ENCODE measurements at places on chromosomes 7 and 10.

- no peak for DNase-seq
Measured at GRCh38 chr7:140080919-140081318, 18.2 kb upstream of the PARP12 start.

DNA sequence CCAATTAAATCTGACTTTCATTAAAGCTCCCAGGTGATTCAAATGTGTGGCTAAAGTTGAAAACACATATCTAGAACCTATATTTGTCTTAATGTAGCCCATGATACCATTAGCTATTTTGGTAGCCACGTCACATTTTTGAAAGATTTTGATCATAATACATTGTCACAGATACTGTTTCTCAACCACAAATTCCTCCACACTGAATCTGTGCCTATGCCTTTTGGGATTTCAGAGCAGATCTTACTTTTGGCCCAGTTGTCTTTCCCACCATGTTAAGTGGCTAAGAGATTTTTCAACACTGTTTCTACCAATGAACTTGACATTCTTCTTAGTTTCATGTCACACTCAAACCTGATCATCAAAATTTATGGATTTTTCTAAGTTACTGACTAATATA lies 47.4 kb downstream of the CH25H start:
- no peak for DNase-seq

- no peak for DNase-seq
Measured at GRCh38 chr7:17485368-17485767, 186.9 kb downstream of the AHR start.

- no peak for DNase-seq
Measured at GRCh38 chr10:132606031-132606491, 68.5 kb downstream of the INPP5A start.

DNA sequence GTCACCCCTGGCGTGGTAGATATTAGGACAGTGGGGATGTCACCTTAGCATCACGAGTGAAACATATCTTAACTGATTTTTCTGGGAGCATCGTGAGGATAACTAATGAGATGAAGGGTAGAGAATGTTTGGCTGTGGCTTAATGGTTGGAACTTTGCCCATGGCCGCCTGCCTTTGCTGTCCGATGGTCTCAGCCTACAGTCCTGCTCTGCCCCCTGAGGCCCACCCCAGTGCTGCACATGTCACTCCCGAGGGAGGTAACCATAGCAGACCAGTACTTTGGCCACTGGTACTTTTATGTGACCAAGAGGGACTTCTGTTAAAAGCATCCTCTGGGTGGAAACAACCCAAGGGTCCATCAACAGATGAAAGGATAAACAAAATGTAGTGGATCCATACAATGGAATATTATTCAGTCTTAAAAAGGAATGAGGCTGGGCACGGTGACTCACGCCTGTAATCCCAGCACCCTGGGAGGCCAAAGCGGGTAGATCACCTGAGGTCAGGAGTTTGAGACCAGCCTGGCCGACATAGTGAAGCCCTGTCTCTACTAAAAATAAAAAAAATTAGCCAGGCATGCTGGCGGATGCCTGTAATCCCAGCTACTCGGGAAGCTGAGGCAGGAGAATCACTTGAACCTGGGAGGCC lies 58.4 kb downstream of the TACR2 start:
- no peak for DNase-seq

DNA sequence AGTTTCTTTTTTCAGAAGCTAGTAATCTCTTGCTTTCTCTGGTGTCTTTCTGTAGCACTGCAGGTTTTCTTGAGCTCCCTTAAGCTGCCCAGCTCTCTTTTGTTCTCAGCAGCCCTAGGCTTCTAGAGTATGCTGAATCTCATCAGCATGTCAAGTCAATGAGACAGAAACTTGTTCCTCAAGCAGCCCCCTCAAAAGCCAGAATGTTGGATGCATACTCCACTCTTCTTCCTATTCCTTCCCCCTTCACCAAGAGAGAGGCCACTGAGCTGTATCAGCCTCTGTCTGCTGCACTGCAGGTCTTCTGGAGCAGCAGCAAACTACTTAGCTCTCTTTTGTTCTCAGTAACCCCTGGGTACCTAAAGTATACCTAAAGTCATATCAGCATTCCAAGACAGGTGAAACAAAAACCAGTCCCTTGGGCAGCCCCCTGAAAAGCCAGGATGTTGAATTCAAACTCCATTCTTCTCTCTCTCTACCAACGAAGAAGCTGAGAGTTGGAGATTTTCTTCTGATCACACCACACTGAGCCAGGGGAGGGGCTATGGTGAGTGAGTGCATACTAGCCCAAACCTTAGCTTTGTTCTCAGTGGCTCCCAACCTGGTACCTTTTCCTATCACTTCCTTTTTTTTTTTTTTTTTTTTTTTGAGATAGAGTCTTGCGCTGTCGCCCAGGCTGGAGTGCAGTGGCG lies 73.3 kb upstream of the WAC start:
- no peak for DNase-seq

GRCh38 chr10:29346296-29347001 lies 57.6 kb downstream of the LYZL1 start:
- no peak for DNase-seq

DNA sequence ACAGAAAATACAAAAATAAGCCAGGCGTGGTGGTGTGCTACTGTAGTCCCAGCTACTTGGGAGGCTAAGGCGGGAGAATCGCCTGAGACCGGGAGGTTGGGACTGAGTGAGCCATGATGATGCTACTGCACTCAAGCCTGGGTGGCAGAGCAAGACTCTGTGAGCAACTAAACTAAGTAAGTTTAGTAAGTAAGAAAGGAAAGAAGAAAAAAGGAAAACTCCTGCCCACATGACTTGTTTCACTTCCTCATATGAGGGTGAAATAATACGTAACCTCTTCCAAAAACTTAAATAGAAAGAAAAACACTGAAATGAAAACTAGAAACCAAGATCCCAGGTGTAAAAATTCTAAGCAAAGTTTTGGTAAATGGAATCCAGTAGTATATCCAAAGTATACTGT lies 79.6 kb downstream of the LARP4B start:
- peak; percentile 24 for DNase-seq

GRCh38 chr7:117143580-117143979 lies 179.3 kb downstream of the WNT2 start:
- DNase-seq = no peak

- DNase-seq = no peak
Measured at GRCh38 chr10:7475046-7475911, 64.4 kb upstream of the SFMBT2 start.

GRCh38 chr10:47041396-47042198 lies 130.4 kb downstream of the PTPN20 start:
- DNase-seq = no peak

DNA sequence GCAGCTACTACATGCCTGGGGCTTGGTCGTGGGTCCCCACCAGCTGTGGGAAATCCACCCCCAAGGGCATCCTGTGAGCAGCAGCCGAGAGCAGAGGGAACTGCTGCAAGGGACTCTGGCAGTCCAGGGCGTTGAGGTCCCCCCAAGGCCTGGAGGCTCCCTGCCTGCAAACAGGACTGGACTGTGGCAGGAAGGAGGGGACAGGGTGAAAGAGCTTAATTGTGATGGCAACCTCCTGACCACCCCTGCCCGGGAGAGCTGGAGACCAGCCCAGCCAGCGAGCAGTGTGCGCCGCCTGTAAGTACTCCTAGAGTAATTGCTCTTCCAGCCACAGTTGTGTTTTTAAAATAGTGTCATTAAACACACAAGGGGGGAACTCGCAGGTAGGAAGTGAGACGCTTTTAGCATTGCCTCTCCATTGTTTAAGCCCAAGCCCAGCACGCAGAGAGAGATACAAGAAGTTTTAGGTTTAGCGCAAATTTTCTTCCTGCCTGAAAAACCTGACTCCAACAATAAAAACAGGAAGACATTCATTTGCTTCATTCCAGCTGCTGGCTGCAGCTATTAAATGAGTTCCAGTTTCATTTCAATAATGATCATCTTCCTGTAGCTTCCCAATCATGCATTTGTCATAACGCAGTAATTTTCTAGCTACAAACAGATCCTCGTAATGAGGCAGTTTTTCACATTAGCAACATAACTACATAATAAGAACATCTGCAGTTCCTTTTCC lies 111.1 kb downstream of the EBF3 start:
- no peak for DNase-seq

DNA sequence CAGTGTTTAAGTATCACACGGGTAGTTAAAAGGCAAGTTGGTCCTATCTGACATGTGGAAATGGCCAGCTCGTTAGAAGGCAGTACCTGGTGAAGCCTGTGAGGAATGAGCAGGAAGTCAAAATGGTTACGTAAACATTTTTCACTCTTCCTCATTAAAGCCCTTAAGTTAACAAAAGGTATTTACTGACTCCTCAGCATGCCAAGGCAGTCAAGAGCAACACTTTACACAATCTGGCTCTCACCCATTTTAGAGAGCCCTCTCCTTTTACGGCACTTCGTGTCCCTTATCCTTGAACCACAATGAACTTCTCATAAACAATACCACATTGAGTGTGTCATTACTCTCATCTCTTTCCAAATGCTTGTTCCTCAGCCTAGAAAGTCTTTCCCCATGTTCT lies 11.0 kb upstream of the RSBN1L start:
- DNase-seq = no peak

- no peak for DNase-seq
Measured at GRCh38 chr7:88329532-88330463, 23.1 kb upstream of the STEAP4 start.

- no peak for DNase-seq
Measured at GRCh38 chr10:5534880-5535856, 10.4 kb downstream of the CALML3 start.

DNA sequence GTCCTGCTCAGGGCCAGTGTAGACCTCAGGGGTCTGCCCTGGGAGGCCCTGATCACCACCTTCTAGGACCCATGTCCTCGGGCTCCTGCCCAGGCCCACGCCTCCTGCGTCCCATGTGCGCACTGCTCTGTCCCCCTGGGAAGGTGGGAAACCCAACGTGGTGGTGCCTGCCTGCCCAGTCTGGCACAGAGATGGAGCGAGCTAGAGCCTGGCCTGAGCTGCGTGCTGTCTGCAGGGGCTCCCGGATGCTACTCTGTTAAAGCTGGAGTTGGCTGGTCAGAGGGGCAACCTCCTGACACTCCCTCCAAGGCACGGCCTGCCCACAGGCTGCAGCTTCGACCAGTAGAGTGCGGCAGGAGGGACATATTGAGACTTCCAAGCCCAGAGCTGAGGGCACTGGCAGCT lies 171.7 kb downstream of the DNAJB6 start:
- DNase-seq = no peak

- DNase-seq = no peak
Measured at GRCh38 chr10:32851301-32851700, 106.7 kb downstream of the ITGB1 start.

DNA sequence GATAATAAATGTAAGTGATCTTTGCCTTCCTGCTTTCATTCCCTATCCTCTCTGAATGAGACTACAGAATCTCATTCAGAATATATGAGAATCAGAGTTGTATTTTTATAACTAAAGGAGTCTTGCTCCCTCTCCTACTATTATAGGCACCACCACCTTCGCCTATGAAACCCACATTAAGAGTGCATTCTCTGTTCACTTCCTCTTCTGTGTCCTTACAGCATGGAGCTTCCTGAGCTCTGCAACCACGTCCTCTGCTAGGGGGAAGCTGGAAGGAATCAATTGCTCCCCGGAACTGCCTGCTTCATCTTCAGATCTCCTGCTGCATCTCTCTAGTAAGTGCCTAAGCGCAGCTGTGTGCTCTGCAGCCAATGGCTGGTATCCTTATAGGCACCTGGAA lies 820.7 kb downstream of the GRID1 start:
- no peak for DNase-seq

DNA sequence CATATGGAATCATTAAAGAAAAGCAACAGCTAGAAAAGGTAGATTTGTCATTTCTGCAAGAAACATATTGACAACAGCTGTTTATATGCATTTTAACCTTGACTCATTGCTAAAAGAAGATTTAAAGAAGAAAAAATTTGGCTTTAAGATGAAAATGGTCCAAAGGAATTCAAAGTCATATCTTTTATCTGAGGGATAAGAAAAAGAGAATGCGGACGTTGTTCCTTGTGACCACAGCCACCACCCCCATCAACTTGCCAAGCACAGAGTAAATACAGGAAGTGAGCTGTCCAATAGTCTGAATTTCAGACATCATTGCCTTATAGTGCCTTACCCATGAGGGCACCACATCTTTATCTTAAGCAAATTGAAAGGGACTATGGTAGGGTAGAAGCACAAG lies 7.3 kb upstream of the CRPPA start:
- DNase-seq = no peak

GRCh38 chr10:83943049-83943448 lies 196.3 kb upstream of the GHITM start:
- no peak for DNase-seq

DNA sequence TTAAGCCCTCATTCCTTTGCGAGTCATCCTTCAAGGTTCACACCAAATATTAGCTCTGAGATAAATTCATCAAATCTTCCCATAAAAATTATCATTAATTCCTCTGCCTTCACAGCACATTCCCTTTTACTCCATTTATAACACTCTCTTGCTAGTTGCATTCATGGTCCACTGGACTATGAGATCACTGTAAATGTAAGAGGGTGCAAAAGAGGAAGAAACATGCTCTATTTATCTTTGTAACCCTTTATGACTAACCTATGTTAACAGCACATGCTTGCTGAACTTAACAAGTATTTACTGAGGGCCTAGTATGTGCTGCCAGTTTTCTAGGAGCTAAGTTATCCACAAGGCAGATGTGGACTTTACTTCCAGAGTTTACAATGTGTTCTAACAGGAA lies 86.7 kb upstream of the TMEM168 start:
- no peak for DNase-seq

DNA sequence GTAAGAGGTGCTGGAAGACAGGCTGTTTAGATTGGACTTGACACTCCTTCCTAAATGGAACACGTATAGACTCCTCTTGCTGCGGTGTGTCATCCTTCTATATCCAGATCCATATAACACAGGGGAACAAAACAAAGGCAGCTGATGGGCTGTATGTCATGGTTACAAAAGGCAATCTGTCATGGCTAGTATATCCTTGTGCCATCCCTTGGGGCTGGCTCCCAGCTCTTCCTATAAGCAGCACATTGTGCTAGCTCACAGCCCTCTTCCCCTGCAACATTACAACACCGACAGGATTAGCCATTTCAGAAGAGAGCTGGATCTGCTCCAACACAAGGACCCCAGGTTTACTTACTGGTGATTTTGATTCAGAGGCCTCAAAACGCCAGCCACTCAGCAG lies 15.3 kb downstream of the LIPK start:
- DNase-seq = no peak

DNA sequence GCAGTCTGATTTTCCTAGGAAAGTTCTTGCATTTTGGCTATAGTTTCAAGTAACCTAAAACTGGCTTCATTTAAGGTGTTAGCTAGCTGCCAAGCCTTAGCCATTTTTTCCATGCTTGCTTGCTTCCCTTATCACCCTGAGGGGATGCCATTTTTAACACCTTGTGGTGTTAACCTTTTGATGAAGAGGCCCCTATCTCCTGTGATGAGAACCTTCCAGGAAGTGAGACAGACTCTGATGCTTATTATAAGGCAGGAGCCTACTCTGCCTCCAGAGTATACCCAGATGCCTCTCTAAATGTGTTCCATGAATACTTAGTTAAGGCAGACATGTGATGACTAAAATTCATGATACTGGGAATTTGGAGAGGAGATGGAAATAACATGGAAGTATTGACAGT lies 4.9 kb upstream of the VWA2 start:
- no peak for DNase-seq

- no peak for DNase-seq
Measured at GRCh38 chr7:68439897-68440296, 1158.4 kb upstream of the AUTS2 start.

All from GM19239 (cell line).